ENCODE measurements at places on chromosomes 1 and 21.

DNA sequence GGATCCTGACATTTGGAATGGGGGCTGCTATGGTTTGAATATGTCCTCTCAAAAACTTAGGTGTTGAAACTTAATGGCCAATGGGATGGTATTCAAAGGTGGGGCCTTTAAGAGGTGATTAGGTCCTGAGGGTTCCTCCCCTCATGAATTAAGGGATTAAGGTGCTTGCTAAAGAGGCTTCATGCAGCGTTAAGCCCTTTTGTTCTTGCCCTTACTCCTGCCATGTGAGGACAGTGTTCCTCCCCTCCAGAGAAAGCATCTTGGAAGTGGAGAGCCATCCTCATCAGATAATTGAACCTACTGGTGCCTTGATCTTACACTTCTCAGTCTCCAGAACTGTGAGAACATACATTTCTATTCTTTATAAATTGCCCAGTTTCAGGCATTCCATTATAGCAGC lies 146.6 kb downstream of the KCNJ6 start:
- no peak for DNase-seq

DNA sequence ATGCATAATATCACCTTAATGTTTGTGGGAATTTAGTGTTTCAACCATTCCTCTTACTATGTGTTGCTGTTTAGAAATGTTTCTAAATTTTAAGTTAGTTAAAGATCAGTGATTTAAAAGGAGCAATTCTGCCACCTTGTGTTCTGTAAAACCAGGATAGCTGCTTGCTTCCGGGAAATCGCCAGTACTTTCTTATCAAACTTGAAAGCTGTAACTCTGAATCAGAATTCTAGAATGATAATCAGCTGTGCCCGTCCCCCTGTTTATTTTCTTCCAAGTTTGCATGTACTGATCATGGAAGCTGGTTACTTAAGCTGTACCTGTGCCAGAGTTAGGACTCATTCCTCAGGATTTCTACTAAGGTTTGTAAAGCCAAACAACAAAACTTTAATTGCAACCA lies 656.4 kb downstream of the LTN1 start:
- no peak for DNase-seq

DNA sequence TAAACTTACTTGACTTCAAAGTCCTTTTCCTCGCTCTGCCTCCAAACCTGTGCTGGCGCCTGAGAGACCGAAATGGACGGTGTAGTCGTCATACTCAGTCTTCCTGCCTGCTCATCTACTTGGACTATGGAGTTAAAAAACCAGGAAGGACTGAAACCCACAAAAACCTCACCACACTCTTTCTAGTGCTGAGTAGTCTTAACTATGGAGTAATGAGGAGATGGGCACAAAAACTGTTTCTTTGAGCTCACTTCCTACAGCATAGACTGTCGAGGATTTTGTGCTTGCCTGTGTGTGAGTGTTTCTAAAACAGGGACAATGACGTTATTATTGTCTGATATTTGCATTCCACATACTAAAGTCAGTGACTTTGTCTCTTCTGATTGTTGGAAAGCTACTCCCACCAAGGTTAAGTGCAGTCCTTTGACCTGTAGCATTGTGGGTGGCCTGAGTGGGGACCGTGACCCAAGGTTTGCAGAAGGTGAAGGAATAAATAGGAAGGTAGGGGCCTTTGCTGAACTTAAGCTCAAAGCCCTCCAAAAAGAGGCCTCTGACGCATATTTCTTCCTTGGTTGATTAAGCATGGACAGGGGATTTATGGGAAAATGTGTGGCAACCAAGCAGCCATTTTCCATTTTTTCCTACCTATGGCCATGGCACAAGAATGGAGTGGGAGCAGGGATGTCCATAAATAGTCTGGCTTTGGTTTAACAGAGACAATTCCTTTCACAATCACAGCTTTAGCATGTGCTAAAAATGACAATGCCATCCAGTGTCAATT lies 109.6 kb downstream of the ZBTB18 start:
- no peak for DNase-seq

GRCh38 chr1:200128944-200129879 lies 101.7 kb downstream of the NR5A2 start:
- DNase-seq: no peak

GRCh38 chr1:33996281-33996680 lies 132.4 kb downstream of the HMGB4 start:
- DNase-seq: no peak

GRCh38 chr1:154157520-154158306 lies 2.8 kb upstream of the NUP210L start:
- DNase-seq: no peak

GRCh38 chr1:29900712-29901111 lies 664.4 kb downstream of the PTPRU start:
- DNase-seq: no peak

DNA sequence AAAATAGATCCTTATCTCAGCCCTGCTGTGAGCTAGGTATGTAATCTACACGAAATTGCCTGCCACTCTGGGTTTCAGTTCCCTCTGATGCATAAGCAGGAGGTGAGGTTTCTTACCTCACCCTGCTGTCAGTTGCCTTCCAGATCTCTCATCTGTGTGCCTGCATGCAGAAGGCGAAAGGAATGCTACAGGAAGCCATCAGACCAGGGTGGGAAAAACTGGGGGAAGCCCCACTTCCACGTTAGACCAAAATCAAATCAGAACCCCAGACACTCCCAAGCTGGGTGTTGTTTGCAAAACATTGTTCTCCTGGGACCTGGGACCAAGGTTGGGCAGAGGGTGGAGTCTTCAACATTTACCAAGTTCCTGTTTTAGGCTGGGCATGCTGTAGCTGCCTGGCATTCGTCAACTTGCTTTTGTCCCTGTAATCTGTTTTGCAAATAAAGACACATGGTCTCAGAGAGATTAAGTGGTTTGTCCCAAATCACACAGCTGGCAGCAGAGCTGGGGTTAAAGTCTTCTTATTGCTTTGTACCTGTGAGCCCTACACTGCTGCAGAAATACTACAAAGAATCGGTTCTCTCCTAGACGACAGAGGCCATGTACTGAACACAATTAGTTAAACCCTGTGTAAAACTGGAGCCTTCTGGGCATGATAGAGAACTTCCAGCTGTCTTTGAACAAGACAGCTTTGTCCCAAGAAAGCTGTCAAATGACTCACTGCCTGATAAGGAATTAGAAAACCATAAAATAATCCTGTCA lies 389.7 kb upstream of the RUNX1 start:
- no peak for DNase-seq

DNA sequence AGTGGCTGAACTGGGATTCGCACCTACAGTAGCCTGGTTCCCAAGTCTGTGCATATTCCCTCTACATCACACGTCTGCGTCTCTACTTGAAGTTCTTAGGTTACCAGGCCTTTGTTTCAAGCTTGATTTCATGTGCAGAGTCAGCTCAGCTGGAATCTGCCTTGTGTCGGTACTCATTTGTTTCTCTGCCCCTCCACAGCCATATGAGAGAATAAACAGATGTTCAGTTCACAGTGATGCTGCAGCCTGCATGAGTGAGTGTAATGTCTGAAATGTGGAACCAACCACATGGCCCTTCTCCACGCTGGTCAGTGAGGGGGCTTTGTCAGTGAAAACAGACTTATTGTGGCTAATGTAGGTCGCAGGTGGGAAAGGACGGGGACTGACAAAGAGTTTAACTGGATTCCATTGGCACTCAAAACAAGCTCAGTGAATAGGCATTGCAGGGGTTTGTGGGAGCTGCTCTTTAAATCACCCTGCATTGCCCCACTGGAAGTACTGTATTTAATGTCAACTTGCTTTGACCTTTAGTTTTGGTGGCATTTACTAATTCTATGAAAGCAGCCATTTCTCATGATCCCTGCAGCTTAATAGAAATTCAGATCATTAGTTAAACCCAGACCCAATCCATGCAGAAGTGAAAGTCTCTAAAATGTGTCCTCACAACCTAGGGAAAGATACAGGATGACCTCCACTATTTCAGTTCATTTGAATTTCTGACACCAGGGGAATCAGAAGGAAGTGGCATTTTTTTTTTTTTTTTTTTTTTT lies 136.4 kb upstream of the FAM78B start:
- no peak for DNase-seq

- DNase-seq: no peak
Measured at GRCh38 chr1:161997152-161997551, 26.5 kb downstream of the OLFML2B start.

- no peak for DNase-seq
Measured at GRCh38 chr1:217018648-217019047, 295.4 kb upstream of the ESRRG start.

DNA sequence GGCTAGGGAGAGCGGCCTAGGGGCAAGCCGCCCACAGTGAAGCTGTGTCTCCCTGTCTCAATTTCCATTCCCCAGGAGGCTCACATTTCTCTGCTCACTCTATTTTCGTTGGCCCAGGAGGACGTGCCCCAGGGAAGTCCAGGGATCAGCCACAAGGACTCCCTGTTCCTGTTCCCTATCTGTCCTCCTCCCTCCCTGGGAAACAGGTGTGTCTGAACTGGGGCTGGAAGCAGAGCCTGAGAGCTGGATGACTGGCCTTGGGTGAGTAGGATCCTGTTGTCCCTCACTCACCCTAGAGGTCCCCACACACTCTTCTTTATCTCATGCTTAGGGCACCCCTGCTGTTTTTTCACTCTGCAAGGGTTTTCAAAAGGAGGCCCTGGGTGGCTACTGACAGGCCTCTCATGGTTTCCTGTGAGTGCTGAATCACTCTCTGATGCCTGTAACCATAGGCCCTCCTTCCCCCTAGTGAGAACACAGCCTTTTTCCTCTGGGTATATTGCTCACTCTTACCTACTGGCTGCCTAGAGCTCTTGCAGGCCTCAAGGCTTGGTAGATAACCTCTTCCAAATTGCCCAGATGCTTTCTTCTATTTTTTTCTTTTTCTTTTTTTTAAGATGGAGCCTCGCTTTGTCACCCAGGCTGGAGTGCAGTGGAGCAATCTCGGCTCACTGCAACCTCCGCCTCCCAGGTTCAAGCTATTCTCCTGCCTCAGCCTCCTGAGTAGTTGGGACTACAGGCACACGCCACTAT lies 3.3 kb upstream of the UTP11 start:
- no peak for DNase-seq

DNA sequence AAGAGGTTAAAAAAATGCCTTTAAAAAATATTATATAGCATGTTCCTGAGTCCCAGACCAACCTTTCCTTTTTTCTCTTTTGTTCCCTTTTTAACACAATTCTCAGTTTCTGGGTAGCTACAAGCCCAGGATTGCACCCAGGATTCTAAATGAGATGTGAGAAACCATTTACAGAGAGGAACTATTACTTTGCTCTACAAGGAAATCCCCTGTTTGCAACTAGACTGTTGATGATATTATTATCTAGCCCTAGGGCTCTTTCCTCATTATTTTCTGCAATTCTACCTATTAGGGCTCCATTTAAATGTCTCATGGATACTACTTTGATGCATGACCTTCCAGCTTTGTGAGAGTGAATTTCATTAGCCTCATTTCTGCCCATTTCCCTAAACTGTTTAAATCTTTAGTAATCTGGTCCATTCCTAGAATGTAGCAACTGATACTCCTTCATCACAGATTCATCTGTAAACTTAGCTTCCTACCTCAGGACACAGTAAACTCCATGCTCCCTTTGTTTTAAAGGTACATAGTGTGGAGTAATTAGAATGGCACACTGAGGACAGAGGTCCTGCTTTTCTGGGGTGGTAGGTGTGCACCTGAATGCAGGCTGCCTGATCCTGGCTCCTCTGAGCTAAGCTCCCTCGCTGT lies 7.1 kb upstream of the KIF14 start:
- no peak for DNase-seq

DNA sequence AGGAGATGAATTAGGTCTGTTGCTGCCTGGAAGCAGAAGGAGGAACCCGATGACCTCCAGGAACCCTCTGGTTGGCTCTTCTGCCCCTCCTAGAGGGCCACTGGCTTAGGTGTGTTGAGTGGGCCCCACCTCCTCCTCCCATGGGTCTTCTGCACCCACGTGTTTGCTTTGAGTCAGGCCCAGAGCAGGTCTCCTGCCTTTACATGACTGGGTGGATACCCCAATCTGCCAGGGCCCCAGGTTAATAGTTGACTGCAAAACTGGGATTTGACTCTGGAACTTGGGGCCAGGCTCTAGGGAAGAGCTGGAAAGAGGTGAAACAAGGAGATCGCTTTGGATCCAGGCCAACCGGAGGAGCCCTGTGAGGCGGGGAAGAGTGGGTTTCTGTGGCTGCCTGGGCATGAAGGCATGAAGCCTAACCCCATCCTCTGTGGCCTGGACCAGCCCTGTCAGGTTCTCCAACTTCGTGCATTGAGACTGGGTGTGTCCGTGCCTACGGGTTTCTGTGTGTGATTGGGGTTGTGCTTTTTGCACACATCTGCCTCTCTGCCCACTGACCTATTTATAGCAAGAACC lies 7.8 kb upstream of the LAD1 start:
- DNase-seq: no peak

DNA sequence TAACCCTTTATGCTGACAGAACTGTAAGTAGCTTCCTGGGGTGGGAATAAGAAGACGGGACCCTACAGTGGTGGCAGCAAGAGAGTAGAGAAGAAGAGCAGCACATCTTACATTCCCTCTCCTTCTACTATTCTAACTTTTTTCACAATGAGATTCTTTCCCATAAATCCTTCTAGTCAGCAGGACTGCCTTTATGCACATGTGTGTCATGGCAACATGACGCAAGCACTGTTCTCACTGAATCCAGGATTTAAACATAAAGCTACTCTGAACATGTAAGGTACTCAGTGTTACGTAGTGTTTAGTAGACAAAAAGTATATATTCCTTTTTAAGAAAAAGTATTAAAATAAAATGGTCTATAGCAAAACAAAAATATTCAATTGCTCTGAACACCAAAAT lies 309.7 kb upstream of the LYPLAL1 start:
- no peak for DNase-seq

DNA sequence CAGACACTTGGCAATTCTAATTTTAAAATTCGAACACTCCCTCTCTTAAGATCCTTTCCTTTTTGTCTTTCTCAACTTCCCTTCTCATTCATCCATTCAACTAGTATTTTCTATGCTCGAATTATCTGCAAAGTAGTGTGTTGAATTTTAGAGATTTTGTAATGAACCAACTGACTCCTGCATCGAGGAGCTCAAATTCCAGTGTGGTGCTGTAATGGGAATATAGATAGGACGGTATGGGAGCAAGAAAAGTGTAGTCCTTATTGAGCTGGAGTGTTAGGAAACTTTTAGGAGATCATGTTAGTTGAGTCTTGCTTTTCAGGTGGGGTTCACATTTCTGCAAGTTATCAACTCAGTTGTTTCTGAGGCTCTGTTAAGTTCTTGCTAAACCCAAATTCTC lies 897.5 kb downstream of the TTLL7 start:
- DNase-seq: no peak

DNA sequence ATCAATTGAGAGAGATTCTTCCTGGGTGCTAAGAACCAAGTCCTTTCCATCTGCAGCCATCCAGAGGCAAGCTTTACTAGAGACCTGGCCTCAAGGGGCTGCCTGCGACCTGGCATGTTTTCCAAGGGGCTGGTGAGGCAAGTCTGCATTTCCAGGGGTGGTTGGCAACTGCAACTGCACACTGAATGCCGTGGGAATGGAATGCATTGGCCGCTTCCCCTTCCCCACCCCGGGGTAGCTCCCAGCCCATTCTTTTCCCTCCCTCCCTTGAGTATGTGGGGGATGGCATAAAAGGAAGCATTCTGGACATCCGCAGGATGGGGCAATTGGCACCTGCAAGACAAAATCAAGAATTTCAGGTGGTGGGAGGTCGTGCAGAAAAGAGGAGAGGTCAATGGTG lies 155.1 kb downstream of the IGSF21 start:
- no peak for DNase-seq

GRCh38 chr1:9439074-9439761 lies 100.0 kb upstream of the SLC25A33 start:
- no peak for DNase-seq

GRCh38 chr1:204266504-204267034 lies 52.8 kb upstream of the GOLT1A start:
- DNase-seq: no peak
